Tibial artery (tissue), 4 donors: ENCODE measurements at places on chromosomes 13 and 19.
A peak's percentile ranks its signal among the peaks of the same experiment; 100 is the strongest.

DNA sequence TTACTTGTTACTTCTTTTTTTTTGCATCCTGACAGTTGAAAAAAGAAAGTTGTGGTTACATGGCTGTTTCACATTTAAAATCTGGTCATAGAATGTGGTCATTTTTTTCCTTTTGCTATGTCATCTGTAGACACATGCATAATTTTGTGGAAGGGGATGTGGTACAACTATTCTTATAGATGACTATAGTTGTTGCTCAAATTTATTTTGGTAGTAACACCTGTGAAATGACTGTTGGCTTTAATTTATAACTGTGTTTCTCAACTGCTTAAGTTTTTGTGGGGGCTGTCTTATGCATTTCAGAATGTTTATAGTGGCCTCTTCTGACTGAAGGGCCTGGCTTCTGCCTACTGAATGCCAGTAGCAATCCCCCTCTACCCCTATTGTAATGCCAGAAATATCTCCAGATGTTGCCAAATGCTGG, 130.5 kb downstream of the PAN3 start:
- DNase-seq, result no peak

- DNase-seq, result peak; percentile 64
These were observed at the start of gene ARHGEF18 for GRCh38 chr19:7348587-7349230. Gene ARHGEF18 (plus strand): TSS chr19:7348937. CDS start chr19:7362891, 13,954 bp downstream.

GRCh38 chr13:110915874-110916206, 971 bp upstream of the ANKRD10 start:
- no peak for DNase-seq

GRCh38 chr19:13839130-13839937, 37.6 kb upstream of the NANOS3 start:
- peak; percentile 93 for DNase-seq

DNA sequence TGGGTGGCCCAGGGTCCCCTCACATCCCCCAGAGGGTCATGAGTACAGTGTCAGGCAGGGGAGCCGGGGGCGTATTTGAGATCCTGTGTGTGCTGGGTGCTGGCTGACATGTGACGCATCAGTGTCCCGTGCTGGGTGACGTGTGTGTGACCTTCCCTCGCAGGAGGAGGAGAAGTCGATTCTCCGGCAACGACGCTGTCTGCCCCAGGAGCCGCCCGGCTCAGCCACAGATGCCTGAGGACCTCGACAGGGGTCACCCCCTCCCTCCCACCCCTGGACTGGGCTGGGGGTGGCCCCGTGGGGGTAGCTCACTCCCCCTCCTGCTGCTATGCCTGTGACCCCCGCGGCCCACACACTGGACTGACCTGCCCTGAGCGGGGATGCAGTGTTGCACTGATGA, 25.8 kb downstream of the PNPLA6 start:
- DNase-seq, result no peak

DNA sequence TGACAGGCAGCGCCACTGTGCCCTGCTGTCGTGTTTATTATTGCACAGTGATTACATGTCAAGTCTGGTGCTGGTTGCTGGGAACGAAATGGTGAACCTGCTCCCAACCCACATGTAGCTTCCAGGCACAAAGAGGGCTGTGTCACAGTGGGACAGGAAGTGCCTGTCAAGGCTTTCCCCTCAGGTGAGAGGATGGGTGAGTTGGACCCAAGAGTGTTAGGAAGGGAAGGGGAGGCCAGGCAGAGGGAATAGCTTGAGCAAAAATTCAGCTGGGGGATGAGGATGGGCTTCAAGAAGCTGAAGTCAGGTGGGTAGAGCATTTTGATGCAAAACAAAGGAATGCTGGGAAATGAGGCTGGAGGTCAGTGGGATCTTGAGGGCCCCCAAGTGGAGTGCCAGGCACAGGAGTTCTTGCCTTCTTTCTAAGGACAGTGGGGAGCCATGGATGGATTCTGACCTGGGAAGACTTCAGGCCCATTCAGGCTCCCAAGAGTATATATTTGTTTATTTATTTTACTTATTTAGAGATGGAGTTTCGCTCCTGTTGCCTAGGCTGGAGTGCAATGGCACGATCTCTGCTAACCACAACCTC, 8.5 kb upstream of the QTRT1 start:
- DNase-seq, result no peak

GRCh38 chr19:43784981-43785808, 4.4 kb upstream of the KCNN4 start:
- DNase-seq, result no peak

- no peak for DNase-seq
These were observed 333.2 kb downstream of the DNAJC15 start for GRCh38 chr13:43356567-43356966.

GRCh38 chr13:104980586-104980985, 1554.9 kb downstream of the EFNB2 start:
- DNase-seq, result no peak

DNA sequence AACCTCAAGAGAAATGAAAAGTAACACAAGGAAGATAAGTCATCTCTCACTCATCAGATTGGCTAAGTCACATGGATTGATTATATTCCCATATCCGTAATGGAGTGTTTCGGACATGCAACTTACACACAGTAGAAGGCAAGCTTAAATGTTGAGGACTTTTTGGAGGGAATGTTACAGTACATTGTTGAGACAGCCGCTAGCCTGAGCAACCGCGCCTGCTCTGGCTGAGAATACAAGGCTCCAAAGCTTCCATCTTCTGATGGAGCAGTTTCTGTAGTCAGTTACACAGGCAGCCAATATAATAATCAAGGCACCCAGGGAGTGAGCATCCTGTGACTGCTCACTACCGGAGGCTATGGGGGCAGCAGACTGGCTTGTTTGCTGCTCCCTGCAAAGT, 1.0 kb upstream of the CRYL1 start:
- no peak for DNase-seq

GRCh38 chr13:20824762-20825476, 51.2 kb upstream of the EEF1AKMT1 start:
- no peak for DNase-seq

GRCh38 chr13:31987535-31988170, 43.9 kb upstream of the FRY start:
- no peak for DNase-seq

- no peak for DNase-seq
These were observed 21.2 kb downstream of the TMPRSS9 start for GRCh38 chr19:2381148-2381820.

DNA sequence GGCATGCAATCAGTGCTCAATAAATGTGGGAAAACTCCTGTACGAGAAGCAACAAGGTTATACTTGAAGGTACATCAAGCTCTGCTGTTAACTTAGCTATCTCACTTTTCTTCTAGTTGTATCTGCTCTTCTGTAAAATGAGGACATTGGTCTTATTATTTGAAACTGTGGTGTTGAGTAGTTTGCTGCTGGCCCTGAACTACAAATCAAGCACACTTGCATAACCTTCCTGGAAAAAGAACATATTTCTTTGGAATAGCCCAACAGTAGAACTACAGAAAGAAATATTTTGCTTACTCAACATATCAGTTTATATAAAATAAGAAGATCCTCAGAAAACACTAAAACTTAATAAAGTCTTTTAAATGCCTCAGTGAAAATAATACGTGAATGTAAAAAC, 203.0 kb downstream of the KCTD12 start:
- DNase-seq, result no peak

- no peak for DNase-seq
These were observed 13.0 kb downstream of the OR7A5 start for GRCh38 chr19:14821937-14822336.

DNA sequence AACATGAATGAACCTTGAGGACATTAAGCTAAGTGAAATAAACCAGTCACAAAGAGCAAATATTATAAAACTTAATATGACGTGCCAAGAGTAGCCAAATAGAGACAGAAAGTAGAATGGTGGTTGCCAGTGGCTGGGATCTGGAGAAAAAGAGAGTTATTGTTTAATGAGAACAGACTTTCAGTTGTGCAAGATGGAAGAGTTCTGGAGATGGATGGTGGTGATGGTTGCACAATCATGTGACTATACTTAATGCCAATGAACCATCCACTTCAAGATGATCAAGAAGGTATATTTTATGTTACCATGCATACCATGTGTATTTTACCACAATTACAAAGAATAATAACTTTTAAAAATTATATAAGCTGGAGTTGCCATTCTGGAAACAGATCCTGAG, 65.7 kb upstream of the MTIF3 start:
- DNase-seq, result no peak

GRCh38 chr13:34044041-34044440, 226.1 kb downstream of the RFC3 start:
- no peak for DNase-seq

- no peak for DNase-seq
These were observed 24.5 kb upstream of the ZNF816 start for GRCh38 chr19:52987221-52987620.

DNA sequence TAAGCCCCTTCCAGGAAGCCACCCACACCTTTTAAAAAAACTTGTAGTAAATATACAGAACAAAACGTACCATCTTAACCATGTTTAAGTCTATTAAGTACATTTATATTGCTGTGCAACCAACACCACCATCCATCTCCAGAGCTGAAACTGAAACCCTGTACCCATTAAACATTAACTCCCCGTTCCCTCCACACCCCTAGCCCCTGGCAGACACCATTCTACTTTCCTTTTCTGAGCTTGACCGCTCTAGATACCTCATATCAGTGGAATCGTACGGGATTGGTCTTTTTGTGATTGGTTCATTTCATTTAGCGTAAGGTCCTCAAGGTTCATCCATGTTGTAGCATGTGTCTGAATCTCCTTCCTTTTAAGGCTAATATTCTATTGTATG, 13.0 kb upstream of the SPATA13 start:
- no peak for DNase-seq

- DNase-seq, result no peak
These were observed 8.3 kb upstream of the SYCN start for GRCh38 chr19:39212375-39212742.

- no peak for DNase-seq
These were observed 724.0 kb upstream of the MIR17HG start for GRCh38 chr13:90623318-90624011.

DNA sequence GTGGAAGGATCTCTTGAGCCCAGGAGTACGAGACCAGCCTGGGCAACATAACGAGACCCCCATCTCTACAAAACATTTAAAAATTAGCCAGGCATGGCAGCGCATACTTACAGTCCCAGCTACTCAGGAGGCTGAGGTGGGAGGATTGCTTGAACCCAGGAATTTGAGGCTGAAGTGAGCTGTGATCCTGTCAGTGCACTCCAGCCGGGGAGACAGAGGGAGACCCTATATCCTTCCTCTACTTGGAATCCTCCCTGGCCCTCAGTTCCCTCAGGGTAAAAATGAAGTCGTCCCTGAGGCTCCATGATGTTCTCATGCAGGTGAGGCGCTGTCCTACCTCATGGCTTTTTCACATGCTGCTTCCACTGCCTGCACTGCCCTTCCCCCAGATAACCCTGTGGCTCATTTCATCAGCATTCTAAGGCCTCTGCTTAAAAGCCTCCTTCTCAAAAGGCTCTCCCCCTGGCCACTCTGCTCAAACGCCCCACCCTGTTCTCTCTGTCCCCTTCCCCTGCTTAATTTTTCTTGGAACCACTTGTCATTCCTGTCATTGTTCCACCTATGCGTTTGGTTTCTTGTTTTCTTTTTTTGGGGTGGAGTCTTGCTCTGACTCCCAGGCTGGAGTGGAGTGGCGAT, 19.2 kb downstream of the DNM2 start:
- no peak for DNase-seq

DNA sequence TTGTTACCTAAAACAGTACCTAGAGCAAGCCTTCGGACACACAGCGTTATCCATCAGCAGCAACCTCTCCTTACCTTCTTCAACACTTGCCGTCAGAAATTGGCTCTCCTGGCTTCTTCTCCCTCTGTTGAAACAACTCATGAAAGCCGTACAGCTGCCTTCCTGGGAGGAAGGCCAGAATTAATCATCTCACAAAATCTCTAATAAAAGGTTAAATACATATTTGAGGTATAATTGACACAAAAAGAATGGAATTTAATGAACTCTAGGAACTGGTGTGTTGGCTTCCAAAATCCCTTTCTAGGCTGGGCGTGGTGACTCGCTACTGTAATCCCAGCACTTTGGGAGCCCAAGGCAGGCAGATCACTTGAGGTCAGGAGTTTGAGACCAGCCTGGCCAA, 37.3 kb upstream of the GTF2F2 start:
- no peak for DNase-seq

- no peak for DNase-seq
These were observed 20.3 kb upstream of the CEACAM1 start for GRCh38 chr19:42548552-42548951.

- DNase-seq, result no peak
These were observed 18.8 kb downstream of the FLT1 start for GRCh38 chr13:28475916-28476725.

DNA sequence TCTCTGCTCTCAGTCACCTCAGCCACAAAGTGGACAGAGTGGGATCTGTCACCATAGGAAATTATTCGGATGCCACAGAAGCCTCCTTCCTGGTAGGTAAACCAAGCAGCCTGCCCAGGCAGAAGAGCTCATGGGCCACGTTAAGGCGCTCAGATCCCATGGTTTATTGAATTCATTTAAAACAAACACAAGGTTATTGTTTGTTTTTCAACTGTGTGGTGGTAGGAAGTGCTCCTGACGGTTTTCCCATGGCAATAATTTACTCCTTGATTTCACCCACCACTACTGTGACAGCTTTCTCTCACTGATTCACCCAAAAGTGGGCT, 14.4 kb downstream of the BCAM start:
- no peak for DNase-seq

DNA sequence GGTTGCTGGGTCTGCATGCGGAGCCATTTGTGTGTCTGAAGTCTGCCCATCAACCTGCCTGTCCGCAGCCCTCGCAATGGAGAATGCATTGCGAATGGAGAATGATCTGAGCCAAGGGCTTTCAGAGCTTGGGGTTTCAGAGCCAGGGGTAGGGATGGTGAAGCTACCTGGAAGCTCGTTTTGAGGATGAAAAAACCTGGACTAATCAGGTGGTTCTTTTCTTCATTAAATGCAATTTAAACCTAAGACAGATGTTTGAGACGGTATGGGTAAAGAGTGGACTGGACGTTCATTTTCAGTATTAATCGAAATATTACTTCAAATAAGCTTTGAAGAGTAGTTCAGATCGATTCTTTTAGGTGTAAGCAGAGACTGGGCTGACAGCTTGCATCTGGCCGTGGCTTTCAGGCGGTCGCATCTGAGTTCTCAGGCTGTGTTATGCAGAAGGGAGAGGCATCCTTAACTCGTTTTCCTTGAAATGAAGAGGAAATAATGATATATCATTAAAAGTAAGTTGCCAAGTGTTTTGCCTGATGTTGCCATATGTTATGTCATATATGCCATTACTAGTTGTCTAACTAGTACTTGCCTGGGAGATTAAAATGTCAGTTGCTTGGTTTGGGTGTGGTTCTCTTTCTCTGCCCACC, 801 bp downstream of the MCF2L start:
- no peak for DNase-seq
